ENCODE measurements at places on chromosomes 4 and X.
A peak's percentile ranks its signal among the peaks of the same experiment; 100 is the strongest.

GRCh38 chr4:76156635-76157034, 8.4 kb upstream of the NUP54 start:
- no peak for DNase-seq

DNA sequence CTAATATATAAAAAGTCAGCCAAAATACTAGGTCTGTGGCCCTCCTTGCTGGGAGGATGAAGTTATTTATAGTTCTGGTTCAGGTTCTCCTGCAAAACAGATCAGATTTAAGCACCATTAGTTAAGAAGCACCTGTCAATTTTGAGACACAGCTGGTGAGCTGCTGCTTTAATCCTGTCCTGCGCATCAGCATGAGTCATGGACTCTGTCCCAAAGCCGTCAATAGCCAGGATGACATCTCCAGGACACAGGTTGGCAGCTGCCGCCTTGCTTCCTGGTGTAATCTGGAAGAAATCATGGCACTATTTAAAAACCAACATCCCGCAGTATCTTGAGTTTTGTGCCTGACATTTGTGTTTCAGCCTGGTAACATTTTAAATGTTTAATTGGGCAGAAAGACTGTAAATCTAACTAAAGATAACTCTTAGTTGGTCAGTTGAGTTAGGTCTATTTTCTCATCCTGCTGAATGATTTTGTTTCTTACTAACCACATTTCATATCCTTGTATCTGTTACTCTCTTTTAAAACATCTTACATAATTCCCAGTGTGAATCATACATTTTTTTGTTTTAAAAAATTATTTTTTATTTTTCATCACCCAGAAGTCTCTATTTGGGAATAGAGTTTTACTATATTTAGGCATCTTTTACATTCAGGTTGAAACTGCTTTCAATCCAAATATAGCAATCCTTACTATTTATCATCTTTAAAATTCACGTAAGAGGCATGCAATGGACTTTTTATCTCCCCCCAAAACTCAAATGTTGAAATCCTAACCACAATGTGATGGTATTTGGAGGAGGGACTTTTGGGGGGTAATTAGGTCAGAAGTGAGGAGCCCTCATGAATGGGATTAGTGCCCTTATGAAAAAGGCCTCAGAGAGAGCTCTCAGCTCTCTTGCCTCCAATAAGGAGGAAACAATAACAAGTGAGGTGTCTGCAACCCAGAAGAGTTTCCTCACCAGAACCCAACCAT, 10.1 kb downstream of the PDLIM3 start:
- DNase-seq, result no peak

DNA sequence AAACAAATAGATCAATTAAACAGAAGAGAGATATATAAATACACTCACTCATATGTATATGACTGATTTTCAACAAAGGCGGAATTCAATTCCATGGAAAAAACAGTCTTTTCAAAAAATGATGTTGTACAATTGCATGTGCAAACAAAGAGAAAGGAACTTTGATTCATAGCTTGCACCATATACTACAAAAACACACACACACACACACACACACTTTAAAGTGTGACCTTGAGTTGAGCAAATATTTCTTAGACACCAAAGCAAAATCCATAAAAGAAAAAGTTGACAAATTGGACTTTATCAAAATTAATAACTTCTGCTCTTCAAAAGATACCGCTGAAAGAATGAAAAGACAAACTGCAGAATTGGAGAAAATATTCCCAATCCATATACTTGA, 168.8 kb downstream of the EVC2 start:
- no peak for DNase-seq

DNA sequence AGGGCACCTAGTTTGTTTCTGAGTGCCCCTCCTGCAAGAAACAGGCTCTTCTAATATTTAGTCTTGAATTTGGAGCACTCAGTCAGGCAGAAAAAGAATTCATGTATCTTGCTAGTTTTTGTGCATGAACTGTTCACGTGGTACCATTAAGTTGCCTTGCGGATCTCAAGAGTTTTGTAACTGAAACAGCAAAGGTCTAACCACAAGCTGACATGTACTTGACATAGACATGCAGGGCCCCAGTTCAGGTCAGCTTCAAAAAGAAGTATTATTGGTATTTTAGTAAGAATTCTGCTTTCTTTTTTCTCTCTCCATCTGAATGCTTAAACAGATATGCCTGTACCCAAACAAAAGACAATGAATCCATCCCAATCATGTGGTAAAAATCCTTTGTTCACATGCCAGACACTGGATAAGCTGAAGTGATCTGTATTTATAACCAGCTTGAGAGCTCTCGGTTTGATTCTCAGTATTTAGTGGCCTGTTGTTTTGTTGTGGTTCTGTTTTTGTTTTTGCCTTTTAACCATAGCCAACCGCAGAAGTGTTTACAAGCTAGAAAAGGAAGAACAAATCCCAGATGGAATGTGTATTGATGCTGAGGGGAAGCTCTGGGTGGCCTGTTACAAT, 13.0 kb downstream of the RGN start:
- DNase-seq, result no peak

GRCh38 chr4:144189121-144189520, 48.6 kb upstream of the GYPA start:
- DNase-seq, result no peak

GRCh38 chr4:8009710-8010511, 70.2 kb upstream of the AFAP1 start:
- DNase-seq, result no peak

- DNase-seq, result no peak
Observed at GRCh38 chr4:36392024-36392423, 110.6 kb downstream of the DTHD1 start.

DNA sequence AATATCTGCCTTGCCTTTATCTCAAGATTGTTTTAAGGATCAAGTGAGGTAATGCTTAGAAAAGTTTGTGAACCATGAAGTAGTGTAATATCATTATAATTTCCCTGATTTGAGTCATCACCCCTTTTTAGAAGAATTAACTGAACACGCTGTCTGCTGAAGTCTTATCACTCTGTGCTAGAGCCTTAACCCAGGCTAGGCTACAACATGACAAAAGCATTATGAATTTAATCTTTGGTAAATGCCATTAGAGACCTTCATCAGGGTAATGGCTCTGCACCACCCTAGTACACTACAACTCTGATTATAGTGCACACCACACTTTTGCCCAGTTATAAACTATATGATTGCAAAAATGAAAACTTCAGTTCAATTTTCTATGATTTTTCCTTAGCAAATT, 118.3 kb downstream of the ADGRL3 start:
- DNase-seq, result no peak

DNA sequence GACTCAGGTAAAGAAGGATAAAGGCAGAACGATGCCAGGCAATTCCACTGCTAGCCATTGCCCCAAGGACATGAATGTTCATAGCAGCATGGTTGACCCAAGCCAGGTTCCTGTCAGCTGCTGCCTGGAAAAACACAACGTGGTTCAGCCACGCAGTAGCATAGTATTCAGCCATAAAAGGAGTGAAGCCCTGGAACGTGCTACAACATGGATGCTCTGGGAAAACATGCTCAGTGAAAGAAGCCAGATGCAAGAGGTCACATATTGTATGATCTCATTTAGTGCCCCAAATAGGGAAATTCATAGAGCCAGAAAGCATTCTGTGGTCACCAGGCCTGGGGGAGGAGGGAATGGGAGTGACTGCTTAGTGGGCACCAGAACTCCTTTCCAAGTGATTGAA, 129.8 kb downstream of the GPR143 start:
- no peak for DNase-seq

DNA sequence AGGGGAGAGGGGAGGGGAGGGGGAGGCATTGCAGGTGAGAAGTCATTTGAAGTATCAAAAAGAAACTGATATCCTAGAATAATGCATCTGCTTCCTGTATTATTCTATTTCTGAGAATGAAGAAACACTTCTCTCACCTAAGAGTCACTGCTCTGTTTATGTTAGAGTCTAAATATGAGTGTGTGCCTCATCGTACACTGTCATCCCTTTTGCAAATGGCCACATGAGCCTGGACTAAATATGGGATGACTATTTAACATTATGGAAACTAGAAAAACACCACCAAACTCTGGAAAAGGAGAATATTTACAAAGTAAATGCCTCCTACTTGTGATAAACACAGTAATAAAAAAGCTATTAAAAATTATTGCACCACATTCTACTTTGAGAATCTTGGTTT, 146.4 kb upstream of the NOCT start:
- DNase-seq, result no peak

DNA sequence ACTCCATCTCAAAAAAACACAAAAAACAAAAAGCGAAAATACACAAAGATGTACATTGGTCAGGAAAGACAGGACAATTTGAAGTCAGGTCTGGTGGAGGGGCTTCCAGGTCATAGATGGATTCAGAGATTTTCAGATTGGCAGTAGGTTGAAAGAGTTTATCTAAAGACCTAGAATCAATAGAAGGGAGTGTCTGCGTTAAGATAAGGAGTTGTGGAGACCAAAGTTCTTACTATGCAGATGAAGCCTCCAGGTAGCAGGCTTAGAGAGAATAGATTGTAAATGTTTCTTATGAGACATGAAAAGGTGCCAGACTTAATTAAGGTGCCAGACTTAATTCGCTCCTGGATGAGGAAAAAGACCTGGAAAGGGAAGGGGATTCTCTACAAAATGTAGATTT, 6.9 kb upstream of the RPS3A start:
- no peak for DNase-seq

GRCh38 chr4:15547392-15547791, 77.7 kb downstream of the CC2D2A start:
- DNase-seq, result no peak

DNA sequence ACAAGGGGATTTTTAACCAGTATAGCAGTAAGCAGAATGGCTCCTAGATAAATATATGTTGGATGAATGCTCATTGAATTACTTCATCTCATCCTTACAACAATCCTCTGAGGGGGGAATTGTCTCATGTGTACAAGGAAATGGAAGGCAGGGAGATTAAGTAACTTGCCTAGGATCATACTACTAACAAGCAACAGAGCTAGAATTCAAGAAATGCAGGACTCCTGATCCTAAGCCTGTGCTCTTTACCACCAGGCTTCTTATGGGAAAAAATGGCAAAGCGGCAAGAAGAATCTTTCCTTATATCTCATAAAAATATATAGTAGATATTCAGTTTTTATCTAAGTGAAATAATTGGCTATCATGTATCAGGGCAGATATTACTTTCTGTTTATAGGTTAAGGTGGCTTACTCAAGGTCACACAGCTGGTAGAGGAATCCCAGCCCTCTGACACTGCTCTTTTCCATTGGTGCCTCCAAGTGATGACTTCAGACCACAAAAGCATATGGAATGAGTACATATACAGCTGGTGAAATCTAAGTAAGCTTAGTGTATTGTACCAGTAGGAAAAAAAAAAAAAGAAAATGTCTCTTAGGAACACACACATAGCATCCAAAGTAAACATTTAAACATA, 2.1 kb downstream of the ABHD18 start:
- DNase-seq, result no peak

GRCh38 chr4:10018818-10019461, 2.4 kb downstream of the SLC2A9 start:
- peak; percentile 82 for DNase-seq

GRCh38 chr4:60657807-60658206, 542.3 kb upstream of the ADGRL3 start:
- DNase-seq, result no peak

DNA sequence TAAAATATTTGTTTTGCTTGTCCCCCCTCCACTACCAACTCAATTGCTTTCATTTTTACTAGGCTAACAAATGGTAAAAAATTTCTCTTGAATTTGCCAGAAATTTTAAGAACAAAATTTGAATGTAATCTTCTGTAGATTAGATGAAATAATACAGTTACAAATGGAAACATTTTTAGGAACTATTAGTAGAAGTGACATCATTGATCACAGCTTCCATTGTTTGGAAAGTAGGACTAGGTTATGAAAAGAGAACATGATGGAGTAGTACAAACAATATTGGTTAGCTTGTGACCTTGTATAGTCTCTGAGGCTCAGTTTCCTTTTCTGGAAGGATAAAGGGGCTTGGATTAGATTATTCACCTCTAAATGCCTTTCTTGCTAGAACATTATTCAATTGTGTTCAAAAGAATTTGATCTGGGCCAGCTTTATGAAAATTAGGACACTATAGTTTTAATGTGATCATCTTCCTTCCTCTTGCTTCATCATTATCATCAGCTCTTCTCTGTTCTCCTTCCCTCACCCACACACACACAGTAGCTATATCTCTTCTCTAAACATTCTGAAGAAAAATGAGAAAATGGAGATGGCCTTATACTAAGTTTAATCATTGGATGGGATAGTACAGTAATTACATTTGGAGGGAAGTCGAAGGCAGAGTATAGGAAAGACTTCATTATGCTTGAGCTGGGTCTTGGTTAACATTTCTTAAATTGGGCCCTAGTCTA, 9.9 kb downstream of the MTMR1 start:
- DNase-seq, result no peak

GRCh38 chr4:185566972-185567371, 31.7 kb upstream of the PDLIM3 start:
- no peak for DNase-seq

DNA sequence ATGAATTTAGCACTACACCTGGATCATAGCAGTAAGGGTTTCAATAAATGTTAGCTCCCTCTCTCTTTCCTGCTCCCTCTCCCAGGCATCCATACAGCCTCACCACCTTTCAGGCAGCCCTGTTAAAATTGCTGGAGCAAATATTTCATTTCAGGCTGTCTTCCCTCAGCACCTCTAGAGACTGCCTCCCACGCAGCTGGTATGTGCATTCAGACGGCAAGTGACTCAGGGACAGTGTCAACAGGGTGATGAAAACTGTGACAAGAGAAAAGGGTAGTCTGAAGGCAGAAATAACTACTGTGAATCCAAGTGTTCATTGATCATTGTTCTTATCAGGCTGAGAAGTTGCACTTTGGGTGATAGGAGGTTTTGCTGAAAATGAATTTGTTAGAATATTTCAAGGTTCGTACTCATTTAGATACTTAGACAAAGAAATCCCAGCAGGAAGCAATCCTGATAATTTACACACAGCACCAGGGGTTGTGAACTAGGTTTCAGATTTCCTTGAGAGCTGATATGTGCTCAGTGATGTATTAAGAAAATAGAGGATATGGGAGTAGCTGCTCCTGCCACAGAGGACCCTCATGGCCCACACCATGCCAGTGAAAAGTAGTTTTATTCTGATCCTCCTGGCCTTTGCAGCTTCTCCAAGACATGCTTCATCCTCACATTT, 424.2 kb downstream of the FGF13 start:
- DNase-seq, result no peak

GRCh38 chr4:21628116-21628670, 320.4 kb downstream of the KCNIP4 start:
- DNase-seq, result no peak

GRCh38 chr4:10690185-10690907, 5.8 kb upstream of the CLNK start:
- no peak for DNase-seq

GRCh38 chr4:185213877-185214276, 4.5 kb downstream of the SNX25 start:
- no peak for DNase-seq
